SJCRH30 (cell line): ENCODE measurements at places on chromosomes 11 and 22. TPM values are rescaled to one million over a fixed set of nuclear protein-coding genes. Genes with fewer than 3 reads are reported as not detected.

PRG3 gene
- total RNA-seq, result not detected in 2 replicates

GPR83 gene
- 0.04 and 0.05 TPM in 2 replicates for total RNA-seq

PICK1 gene
- 0.45 and 1.2 TPM in 2 replicates for total RNA-seq

FGF3 gene
- total RNA-seq, result not detected in 2 replicates

KCNQ1 gene
- not detected in 2 replicates for total RNA-seq

DNA sequence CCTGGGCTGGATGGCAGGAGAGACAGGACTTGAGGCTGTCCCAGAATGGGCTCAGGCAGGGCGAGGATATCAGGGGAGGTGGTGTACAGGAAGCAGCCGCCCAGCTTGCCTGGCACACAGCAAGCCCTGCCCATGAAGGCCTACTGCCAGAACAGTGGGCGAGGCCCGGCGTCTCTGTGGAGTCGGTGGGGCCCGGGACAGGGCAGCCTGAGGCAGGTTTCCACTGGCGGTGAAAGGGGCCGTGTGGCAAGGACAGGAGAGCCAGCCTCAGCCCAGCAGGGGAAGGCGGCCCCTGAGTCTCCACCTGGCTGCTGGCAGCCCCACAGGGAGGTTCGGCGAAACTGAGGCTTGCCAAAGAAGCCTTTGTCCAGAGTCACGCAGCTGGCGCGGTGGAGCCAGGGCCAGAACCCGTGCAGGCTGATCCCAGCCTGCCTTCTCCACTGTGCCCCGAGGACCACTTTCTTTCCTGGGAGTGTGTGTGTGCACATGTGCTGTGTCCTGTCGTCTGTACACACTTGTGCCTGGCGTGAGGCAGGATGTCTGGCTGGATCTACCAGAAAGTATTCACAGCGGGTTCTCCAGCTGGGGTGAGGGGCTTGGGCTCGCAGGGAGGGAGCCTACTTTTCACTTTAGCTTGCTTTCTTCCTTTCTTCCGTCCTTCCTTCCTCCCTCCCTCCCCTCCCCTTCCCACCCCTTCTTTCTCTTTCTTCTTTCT lies 1.2 kb downstream of the TSPO start:
- DNase-seq, result peak; percentile 42
- peaks cover 4% of the 10 kb centered on the region; the same call in 1 of the 2 replicates for H3K27me3 ChIP-seq
- no peak overlapping the region for H3K27ac ChIP-seq
- H3K4me1 ChIP-seq, result peaks cover 20% of the 10 kb centered on the region
- H3K36me3 ChIP-seq, result no peaks in the 10 kb centered on the region
- peak overlapping the region; percentile 35 for H3K4me3 ChIP-seq

DNA sequence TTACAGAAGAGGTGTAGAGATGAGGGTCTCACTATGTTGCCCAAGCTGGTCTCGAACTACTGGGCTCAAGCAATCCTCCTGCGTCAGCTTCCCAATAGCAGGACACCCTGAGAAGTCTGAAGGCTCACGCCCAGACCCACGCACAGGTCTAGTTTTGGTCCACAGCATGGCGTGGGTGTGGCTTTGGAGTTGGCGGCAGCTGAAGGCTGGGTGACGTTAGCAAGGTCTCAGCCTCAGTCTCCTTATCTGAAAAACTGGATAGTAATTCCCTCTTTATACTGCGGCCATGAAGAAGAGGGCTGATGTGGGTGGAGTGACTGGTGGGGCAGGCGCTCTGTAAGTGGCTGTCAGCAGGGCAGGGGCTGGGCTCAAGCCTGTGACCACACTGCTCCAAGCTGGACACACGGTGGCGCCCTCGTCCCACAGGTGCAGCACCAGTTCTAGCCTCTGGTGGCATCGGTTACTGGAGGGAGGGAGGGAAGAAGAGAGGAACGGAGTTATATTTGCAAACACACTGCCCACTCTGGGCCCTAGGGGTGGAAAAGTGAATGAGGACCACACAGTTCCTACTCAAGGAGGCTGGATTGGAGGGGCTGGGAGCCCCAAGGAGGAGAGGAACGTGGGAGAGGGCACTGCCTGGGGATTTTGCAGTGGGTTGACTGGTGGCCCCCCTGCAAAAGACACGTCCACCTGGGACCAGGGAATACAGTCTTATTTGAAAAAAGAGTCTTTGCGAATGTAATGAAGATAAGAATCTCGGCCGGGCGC lies 19.6 kb upstream of the CARD10 start:
- no peak overlapping the region for H3K4me3 ChIP-seq
- no peaks in the 10 kb centered on the region for H3K36me3 ChIP-seq
- peak; percentile 90 for DNase-seq
- H3K4me1 ChIP-seq, result peaks cover 51% of the 10 kb centered on the region
- H3K27ac ChIP-seq, result no peak overlapping the region

DNA sequence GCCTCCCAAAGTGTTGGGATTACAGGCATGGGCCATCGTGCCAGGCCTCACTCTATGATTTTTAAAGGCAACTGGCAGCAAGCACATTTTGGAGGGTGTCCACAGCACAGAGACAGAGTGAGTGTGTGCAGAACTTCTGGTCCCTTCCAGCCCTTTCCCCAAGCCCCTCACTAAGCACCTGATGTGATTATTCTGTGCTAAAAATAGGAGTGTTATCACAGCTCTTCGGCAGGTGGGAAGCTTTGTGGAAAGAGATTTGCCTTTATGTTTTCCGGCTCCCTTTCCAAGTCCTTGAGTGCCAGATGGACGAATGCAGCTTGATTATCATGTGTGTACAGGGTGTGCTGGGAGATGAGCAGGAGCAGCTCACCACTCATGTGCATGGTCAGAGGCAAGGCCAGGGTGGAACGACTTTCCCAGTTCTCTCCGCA lies 310.8 kb downstream of the DDX10 start:
- H3K36me3 ChIP-seq, result no peaks in the 10 kb centered on the region
- no peak overlapping the region for H3K27ac ChIP-seq
- H3K27me3 ChIP-seq, result no peaks in the 10 kb centered on the region
- no peak overlapping the region for H3K4me3 ChIP-seq
- no peak for DNase-seq

DNA sequence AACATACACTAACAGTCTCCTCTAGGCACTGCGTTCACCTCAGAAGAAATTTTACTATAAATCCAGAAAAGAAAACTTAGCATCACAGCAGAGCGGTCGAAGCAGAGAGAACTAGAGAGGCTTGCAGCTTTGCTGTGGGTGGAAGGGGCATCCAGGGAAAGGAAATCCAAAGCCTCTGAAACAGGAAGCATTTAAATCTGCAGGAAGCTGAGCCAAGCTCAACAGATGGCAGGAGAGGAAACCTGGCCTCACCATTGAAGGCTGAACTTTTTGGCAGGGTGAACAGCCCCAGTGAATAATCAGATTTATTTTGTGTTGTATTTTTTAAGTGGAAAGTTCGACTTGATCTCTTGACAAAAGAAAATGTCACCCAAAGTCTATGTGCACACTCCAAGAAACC lies 858.1 kb downstream of the OPCML start:
- H3K4me1 ChIP-seq, result no peaks in the 10 kb centered on the region
- no peak for DNase-seq
- no peaks in the 10 kb centered on the region for H3K36me3 ChIP-seq
- no peak overlapping the region for H3K4me3 ChIP-seq
- no peaks in the 10 kb centered on the region for H3K27me3 ChIP-seq

DNA sequence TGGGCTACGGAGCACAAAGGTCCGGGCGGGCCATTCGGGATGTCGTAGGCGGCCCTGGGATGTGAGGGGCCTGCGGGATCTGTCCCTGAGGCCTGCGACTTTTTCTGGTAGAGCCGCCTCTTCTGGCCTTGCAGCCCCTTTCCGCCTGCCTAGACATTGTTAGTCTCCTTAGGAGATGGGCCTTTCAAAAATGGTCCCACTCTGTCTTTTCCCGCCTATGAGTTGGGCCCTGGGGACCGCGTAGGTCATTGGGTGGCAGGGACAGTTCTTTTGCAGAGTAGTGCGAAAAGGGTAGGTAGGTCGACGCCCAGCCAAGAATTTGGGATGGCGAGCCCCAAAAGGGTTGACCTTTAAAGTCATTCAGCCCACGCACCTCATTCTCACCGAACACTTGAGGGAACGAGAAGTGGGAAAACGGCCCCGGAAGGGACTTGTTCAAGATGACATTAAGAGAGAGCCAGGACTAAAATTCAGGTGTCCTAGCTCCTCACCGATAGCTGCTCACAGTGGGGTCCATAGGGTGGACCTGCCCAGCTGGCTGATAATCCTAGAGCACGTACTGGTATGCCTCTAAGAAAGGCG lies 785 bp downstream of the OTUB1 start:
- no peaks in the 10 kb centered on the region for H3K27me3 ChIP-seq
- peaks cover 3% of the 10 kb centered on the region; the same call in 1 of the 2 replicates for H3K4me1 ChIP-seq
- peaks cover 22% of the 10 kb centered on the region for H3K36me3 ChIP-seq
- peak overlapping the region; percentile 84 for H3K4me3 ChIP-seq
- DNase-seq, result no peak

DNA sequence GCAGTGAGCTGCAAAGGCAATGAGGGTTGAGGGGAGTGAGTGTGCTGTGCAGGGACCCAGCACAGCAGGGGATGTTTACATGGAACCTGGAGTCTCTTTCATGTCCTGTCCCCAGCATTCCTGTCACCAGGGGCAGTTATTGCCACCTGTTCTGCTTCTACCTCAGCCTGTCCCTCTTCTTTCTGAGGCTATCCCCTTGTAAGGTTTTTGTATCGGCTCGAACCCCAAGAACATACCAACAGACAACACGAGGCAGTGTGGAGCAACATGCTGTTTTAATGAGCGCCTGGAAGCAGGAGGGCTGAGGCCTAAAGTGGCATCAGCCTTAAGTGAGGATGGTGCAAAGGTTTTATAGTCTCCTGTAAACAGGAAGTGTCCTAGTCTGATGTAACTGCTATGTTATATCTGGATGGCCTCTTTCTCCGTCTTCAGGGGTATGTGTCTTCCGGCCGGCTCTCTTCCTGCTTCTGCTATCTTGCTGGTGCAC lies 3.9 kb downstream of the SCGB2A2 start:
- H3K4me1 ChIP-seq, result no peaks in the 10 kb centered on the region
- H3K27me3 ChIP-seq, result no peaks in the 10 kb centered on the region
- H3K27ac ChIP-seq, result no peak overlapping the region

- no peak overlapping the region for H3K4me3 ChIP-seq
- no peak overlapping the region for H3K27ac ChIP-seq
- no peak for DNase-seq
- no peaks in the 10 kb centered on the region for H3K27me3 ChIP-seq
Observed at GRCh38 chr11:102305352-102306047, 11.8 kb upstream of the BIRC3 start.

- H3K36me3 ChIP-seq, result no peaks in the 10 kb centered on the region
- H3K27ac ChIP-seq, result no peak overlapping the region
- DNase-seq, result no peak
- H3K27me3 ChIP-seq, result no peaks in the 10 kb centered on the region
Observed at GRCh38 chr11:117476531-117477142, 149.0 kb downstream of the CEP164 start.

GRCh38 chr11:34406413-34406812 lies 32.3 kb upstream of the CAT start:
- no peaks in the 10 kb centered on the region for H3K4me1 ChIP-seq
- H3K36me3 ChIP-seq, result no peaks in the 10 kb centered on the region
- DNase-seq, result no peak
- no peak overlapping the region for H3K27ac ChIP-seq
- no peak overlapping the region for H3K4me3 ChIP-seq

GRCh38 chr11:62909107-62909894 lies 11.9 kb downstream of the CHRM1 start:
- no peaks in the 10 kb centered on the region for H3K36me3 ChIP-seq
- no peaks in the 10 kb centered on the region for H3K27me3 ChIP-seq
- DNase-seq, result peak; percentile 77
- H3K27ac ChIP-seq, result no peak overlapping the region
- H3K4me3 ChIP-seq, result no peak overlapping the region

GRCh38 chr11:131666006-131666405 lies 295.6 kb downstream of the NTM start:
- H3K27me3 ChIP-seq, result no peaks in the 10 kb centered on the region
- no peaks in the 10 kb centered on the region for H3K4me1 ChIP-seq
- H3K36me3 ChIP-seq, result no peaks in the 10 kb centered on the region
- H3K4me3 ChIP-seq, result no peak overlapping the region
- no peak for DNase-seq

DNA sequence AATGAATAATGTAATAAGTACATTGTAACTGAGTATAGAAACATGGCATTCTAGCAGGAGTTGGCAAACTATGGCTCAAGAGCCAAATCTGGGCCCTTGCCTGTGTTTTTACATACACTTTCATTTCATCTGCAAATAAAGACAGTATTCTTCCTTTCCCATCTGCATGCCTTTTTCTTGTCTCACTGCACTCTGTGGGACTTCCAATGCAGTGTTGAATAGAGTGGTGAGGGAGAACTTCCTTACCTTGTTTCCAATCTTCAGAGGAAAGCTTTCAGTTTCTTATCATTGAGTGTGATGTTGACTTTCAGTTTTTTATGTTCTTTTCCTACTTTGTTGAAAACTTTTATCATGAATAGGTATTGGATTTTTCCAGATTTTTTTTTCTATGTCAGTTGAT lies 82.1 kb downstream of the USP47 start:
- H3K4me1 ChIP-seq, result no peaks in the 10 kb centered on the region
- no peak for DNase-seq
- H3K27me3 ChIP-seq, result no peaks in the 10 kb centered on the region
- H3K36me3 ChIP-seq, result peaks cover 60% of the 10 kb centered on the region

DNA sequence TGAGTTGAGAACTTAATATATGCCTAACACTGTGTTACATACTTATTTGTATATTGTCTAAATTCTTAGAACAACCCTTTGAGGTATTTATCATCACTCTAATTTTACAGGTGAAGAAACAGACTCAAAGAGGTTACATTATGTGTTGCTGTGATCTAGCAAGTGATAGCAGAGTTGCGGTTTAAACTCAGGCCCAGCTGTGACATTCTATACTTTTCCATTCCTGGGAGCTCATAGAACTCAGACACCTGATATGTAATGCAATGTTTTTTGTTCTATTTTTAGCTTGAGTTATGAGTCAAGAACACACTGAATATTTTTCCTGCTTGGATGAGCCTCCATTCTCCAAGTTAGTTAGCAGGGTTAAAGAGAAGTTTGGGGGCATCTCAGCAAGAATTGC lies 449.7 kb upstream of the DDI1 start:
- DNase-seq, result peak; percentile 55
- H3K4me1 ChIP-seq, result peaks cover 13% of the 10 kb centered on the region

- H3K4me3 ChIP-seq, result peak overlapping the region; percentile 19
- H3K36me3 ChIP-seq, result peaks cover 5% of the 10 kb centered on the region; the same call in 1 of the 2 replicates
- H3K27ac ChIP-seq, result peak overlapping the region; percentile 63
- H3K27me3 ChIP-seq, result no peaks in the 10 kb centered on the region
- H3K4me1 ChIP-seq, result peaks cover 35% of the 10 kb centered on the region
- peak; percentile 89 for DNase-seq
Observed at GRCh38 chr11:32088117-32088941, 2.5 kb upstream of the RCN1 start.

DNA sequence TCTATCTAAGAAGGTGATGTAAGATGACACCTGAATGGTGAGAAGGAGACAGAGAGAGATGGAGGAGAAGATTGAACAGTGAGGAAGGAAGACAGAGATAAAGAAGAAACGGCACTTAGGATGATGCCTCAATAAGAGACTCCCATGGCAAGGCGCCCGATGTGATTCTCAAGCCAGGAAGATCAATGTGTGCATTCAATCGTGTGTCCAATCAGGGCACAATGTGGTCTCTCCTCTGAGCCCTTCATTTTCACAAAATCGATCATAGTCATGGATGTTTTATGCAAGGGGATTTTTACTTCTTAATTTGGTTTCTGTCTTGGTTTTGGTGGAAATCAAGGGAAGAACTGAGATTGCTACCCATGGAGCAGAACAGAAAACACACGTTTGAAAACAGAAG lies 19.9 kb upstream of the TMPRSS13 start:
- no peak for DNase-seq
- no peaks in the 10 kb centered on the region for H3K27me3 ChIP-seq
- no peaks in the 10 kb centered on the region for H3K36me3 ChIP-seq
- H3K4me1 ChIP-seq, result peaks cover 4% of the 10 kb centered on the region; the same call in 1 of the 2 replicates
- no peak overlapping the region for H3K4me3 ChIP-seq
- H3K27ac ChIP-seq, result no peak overlapping the region
